ENCODE measurements at places on chromosomes 3 and 15.

DNA sequence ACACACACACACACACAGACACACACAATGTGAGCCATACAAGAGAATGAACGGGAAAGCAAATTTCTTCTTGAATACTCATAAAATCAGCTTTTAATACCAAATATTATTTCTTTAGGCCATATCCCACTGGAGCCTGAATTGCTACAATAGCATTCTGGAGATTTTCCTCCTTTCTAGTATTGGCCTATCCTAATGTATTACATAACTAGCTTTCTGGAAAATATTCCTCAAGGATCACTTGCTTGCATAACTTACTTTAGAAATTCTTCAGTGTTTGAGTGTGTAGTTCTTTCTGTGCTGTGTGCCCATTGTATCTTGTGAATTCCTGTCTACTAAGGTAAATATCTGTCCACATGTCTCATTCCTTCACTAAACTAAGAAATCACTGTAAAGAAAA lies 351.0 kb upstream of the MCTP2 start:
- no peak for DNase-seq

- peak; percentile 42 for DNase-seq
Measured at GRCh38 chr3:172415323-172415722, 32.9 kb downstream of the GHSR start.

DNA sequence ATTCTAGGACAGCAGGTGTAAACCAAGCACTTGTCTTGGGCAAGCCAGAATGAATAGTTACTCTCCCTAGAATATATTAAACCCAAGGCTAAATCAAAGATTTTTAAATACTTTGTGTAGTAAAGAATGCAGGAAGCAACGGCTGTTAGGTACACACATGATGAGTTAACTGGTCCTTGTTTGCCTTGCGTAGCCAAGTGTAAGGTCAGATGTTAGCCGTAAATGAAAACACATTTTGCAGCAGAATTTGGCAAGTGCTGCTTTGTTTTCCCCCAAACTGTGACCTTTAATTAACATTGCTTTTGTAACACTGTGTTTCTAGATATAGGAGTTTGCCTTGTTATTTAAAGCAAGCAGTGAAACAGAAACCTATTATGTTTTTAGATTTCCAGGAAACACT lies 368.7 kb downstream of the IL5RA start:
- no peak for DNase-seq

GRCh38 chr3:148737104-148737530 lies 39.4 kb downstream of the AGTR1 start:
- DNase-seq = no peak

- DNase-seq = no peak
Measured at GRCh38 chr3:141128126-141128777, 77.1 kb downstream of the SPSB4 start.

DNA sequence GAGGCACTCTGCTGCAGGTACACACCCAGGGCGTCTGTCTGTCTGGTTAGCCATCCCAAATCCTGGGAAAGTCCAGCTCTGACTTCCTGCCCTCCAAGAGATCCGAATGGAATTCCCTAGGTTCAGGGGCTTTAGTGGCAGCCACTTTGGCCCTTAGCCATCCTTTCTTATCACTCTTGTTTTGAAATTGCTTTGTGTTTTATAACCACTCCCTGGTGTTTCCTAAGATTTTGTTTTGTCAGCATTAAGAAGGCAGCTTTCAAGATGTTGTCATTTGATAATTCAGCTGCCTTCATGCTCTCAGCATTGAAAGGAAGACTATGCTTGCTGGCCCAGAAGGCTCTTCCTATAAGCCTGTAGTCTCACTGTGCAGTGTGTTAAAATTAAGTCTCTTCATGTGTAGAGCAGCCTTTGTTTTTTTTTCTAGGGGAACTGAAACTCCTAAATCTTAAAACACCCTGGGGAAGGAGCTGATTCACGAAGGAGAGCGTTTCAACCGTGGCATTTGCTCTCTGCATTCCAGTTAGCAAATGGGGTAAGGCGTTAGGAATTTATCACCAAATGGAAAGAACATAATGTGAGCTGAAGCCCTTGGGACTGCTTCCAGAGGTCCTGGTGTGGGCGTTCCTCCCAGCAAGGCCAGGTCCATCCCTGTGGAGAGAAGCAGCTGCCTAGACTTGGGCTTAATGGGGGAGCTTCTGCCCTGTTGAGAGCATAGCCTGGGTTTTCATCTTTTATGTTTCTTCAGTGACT lies 14.2 kb upstream of the CLEC3B start:
- DNase-seq = no peak

All from DND-41 (cell line).